ENCODE measurements at places on chromosomes 13 and 19.
A peak's percentile ranks its signal among the peaks of the same experiment; 100 is the strongest.

DNA sequence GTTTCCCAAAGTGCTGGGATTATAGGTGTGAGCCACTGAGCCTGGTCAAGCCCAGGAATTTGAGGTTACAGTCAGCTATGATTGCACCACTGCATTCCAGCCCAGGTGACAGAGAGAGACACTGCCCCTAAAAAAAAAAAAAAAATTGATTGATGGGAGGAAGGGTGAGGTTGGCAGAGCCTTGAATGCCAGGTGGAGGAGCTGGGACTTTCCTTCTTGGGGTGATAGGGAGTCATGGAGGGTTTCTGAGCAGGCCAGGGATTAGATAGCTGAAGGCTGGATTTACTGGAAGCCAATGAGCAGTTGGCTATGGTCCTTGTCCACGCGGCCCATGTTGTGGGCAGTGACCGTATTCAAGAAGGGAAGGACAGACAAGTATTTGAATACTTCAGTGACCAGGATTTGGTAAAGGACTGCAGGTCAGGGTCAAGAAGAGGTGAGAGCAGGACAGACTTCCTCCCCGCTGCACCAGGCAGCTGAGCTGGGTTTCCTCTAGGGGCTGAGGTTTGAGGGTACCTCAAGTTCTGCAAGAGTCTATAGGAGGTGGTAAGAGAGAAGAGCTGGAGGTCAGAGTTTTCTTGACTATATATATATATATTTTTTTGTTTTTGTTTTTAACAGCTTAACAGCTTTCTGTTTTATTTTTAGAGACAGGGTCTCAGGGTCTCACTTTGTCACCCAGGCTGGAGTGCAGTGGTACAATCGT is 6.9 kb upstream of the ICAM4 start:
- no peak for DNase-seq

GRCh38 chr13:61898207-61898606 is 482.6 kb upstream of the PCDH20 start:
- no peak for DNase-seq

GRCh38 chr19:19719798-19720197 is 13.1 kb downstream of the ZNF14 start:
- DNase-seq = no peak

DNA sequence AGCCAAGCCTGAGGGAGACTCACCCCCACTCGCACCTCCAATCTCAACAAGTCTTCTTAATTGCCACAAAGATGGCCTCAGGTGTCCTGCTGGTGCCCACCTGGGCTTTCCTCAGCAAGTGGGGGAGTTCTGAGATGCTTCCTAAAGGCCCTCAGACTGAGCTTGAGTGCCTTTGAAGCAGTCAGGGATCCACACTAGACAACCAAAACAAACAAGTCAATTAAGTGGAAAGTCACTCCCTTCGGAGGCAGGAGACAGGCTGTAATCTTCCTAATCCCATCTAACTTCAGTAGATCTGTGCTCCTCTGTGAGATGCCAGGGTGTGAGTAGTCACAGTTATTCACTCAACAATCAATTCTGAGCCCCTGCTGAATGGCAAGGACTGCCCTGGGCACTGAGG is 68.3 kb upstream of the SERP2 start:
- no peak for DNase-seq

DNA sequence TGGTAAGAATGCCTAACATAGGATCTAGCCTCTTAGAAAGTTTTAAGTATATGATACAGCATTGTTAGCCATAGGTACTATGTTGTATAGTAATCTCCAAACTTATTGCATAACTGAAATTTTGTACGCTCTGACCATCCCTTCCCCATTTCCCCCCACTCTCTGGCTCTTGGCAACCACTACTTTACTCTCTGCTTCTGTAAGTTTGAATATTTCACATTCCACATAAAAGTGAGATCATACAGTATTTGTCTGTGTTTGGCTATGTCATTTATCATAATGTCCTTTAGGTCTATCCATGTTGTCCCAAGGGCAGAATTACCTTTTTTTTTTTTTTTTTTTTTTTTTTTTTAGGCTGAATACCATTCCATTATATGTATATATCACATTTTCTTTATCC is 396.9 kb downstream of the DLEU7 start:
- DNase-seq = no peak

DNA sequence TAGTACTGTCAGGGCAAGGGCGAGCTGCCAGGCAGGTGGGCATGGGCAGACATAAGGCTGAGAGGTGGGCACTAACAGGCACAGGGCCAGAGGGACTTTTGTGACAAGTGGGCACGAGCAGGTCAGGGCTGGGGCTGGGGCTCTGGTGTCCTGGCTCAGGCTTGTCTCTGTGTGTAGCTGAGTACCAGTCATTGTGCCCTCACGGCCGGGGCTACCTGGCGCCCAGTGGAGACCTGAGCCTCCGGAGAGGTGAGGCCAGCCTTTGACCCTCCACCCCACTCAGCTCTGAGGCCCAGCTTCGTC is 21.6 kb downstream of the LTBP4 start:
- no peak for DNase-seq

DNA sequence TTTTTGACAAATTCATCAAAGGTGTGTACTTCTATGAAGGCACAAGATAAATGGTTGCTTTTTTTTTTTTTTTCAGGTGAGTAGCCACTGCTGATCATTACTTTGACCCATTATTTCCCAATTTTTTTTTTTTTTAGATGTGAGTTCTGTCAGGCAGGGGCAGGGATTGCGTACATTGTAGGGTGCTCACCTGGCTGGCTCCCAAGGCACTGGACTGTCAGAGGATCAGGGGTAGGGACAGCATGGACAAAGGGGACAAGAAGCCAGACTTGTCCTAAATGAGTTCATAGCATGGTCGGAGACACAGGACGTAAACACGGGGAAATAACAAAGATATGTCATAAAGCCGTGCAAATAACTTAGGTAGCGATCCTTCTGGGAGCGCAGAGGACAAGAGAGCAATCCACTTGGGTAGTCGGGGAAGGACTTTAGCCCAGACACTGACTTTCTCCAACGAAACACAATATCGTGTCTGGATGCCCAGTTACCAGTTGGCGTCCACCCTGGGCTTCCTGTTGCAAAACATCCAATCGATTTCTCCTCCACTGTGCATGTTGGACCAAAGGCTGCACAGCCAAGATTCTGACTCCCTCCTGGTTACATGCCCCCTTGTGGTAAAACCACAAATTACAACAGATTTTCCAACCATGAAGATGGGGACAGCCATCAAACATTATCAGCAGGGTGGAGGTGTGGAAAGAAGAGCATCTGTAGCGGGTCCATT is 27.5 kb upstream of the KATNAL1 start:
- DNase-seq = peak; percentile 32

DNA sequence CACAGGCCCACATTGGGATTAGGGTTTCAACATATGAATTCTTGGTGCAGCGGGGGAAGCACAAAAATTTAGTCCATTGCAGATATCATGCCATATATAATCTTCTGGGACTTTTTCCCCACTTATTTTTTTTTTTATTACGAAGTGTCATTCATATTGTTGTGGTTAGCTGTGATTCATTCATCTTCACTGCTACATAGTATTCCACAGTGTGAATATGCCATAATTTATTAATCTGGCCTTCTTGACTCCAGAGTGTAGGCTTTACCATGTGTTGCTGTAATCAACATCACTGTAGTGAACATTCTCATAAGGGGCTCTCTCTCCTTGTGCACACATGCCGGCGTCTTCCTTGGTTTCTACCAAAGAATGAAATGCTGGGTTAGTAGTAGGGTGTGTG is 53.4 kb upstream of the RGCC start:
- DNase-seq = no peak

- no peak for DNase-seq
Measured at GRCh38 chr19:11181488-11181887, 15.9 kb downstream of the KANK2 start.

DNA sequence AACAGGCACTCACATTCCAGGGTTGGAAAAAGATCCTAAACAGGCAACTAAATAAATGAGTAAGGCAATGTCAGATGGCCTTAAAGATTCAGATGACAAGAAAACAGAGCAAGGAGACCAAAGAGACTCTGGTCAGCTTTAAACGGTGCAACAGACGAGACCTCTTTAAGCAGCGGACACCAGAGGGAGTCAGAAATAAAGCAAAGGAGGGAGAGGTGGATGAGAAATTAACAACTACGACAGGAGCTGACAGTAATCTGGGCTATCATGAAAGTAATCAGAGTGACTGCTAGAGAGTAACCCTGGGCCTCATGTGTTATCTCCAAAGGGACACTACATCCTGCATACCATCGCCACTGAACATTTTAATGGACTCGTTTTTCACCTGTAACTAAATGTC is 1.1 kb downstream of the ZNF550 start:
- no peak for DNase-seq

DNA sequence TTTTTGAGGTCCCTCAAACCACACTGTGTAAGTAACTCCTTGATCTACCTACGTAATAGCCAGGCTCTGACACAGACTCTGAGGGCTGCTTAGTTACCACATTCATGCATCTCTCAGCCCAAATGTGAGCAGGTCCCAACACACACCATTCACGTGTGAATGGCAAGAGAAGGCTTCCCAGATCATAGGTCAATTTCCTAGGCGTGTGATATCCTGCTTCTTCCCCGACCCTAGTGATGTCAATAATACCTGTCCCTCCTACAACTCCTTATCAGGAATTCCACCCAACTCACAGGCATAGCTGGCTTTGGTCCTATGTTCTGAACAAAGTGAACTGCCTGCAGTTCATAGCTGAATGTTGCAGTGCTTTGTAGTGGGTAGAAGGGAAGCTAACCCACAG is 334.5 kb downstream of the RFC3 start:
- DNase-seq = no peak

Data from COLO829 (cell line).